Aorta (tissue), 5 donors: ENCODE measurements at places on chromosomes 7 and 10. TPM values are rescaled to one million over a fixed set of nuclear protein-coding genes. Genes with fewer than 3 reads are reported as not detected.

DNA sequence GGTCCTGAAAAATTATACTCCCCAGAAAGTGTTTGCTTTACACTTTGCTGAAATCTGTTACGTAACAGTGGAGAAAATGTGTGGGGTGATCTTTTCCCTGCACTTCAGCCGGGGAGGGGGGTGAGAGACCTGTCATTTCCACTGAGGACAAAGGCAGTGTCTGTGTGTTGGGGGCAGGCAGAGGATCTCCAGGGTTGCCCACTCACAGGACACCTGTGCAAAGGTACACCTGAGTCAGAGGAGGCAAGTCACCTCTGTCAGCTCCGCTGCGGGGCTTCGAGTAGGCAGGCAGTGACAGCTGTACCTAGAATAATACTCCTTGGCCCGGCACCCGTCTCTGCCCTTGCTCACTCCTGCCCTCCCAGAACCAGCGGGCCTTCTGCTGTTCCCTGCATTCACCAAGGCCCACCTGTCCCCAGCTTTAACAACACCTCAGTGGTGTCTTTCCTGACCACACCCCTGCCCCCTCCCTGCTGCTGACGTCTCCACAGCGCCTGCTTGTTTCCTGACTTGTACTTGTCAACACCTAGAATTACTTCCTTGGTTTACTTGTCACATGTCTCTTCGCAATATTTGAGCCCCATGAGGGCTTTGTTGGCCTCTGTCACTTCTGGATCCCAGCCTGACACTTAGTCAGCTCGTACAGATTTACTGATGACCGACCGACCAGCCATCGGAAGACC lies 159.2 kb downstream of the NEURL1 start:
- no peak for DNase-seq

DNA sequence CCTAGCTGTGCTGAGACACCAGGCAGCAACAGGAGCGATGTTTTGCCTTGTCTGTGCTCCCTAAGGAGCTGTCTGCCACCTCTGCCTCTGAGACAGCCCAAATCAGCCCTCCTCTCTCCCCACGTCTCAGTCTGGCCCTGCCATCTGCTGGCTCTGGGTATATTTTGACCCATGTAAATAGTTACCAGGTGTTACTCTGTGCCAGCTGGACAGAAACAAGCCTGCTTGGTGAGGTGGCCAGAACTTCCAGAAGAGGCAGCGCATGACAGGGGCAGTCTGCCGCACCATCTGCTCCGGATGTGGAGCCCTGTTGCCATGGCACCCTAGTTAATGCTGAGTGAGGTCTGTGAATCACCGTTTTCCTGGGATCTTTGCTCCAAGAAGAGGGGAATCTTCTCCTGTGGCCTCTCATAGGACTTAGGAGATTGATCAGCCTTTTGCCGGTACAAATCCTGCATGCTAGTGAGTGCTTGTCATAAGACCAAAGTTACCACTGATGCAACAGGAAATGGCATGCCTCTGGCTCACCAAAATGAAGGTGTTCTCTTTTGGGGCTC lies 31.8 kb downstream of the GSTO2 start:
- DNase-seq, result peak; percentile 91

GRCh38 chr10:104777086-104777799 lies 136.2 kb downstream of the SORCS3 start:
- DNase-seq, result no peak

DNA sequence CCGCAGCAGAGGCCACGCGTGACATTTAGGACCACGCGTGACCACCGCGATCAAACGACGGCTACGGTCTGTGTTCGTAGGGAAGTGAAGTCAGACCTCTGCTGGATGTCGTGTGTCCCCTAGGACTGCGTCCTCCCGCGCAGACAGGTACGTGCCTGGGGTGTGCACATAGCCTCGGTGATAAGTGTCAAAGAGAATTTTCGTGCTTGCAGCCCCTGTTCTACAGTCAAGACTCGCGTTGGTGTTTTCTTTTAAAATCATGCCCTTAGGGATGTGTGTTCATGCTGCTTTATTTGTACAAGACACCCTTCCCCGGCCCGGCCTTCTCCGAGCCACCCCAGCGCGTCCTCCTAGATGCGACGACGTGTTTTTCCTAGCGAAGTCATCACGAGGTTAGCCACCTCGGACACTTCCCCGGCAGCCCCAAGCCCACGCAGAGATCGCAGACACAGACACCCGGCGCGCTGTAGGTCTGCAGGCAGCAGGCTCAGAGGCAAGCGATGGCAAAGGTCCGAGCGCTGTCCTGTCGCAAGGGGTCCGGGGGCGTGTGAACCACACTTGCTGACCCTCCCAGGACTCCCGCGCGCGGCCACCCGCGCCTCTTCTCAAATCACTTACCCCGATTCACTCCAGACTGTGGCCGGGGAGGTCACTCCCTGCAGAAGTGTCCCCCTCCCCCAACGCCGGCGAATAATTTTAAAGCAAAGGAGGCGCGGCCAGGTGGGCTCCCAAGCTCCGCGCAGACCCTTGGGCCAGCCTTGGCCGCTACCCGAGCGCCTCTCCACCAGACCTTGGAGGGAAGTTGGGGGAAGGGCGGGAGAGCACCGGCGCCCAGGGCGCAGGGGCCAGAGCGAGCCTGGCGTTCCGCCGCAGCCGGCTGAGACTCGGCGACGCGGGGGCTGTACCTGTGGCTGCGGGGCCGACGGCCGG lies 552 bp downstream of the MKX start:
- DNase-seq, result peak; percentile 52

DNA sequence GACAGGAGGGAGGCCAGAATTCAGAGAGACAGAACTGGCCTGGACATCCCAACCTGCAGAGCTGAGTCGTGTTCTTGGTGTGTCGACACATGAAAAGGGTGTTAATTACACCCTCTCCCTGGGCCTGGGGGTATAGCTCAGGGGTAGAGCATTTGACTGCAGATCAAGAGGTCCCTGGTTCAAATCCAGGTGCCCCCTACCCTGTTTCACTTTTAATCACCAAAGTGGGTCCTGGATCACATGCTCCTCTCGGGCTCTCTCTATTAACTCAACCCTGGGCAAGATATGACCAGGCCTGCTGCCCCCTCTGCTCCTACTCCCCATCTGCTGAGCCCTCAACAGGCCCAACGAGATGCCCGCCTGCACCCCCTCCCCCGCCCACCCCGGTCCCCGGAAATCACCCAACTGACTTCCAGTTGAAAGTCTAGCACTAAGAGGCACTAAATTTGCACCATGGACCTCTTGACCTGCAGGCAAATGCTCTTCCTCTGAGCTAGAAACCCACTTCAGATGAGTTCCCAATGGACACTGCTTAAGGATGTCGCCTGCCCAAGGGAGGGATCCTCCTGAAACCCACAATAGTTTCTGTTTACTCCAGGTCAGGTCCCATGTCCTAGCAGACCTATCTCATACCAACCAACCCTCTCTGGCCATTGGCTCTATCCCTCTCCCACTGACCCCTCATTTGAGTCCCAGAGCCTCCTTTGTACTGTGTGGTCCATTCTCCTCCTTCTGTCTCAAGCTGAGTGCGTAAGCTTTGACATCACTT lies 137.6 kb downstream of the ZNF467 start:
- DNase-seq, result no peak

GRCh38 chr7:131931370-131931769 lies 374.9 kb upstream of the PODXL start:
- DNase-seq, result no peak

Gene ANXA8L1
- not detected for total RNA-seq

DNA sequence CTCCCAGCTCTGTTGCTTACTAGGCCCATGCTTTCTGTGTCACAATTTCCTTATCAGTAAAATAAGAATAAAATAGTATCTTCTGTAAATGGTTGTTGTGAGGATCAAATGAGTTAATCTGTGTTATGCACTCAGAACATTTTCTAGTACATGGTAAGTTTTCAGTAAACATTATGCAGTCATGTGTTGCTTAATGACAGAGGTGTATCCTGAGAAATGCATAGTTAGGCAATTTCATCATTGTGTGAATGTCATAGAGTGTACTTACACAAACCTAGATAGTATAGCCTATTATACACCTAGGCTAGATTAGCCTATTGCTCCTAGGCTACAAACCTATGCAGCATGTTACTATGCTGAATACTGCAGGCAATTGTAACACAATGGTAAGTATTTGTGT lies 4.4 kb downstream of the PTTG1IP2 start:
- DNase-seq, result no peak

Gene DIP2C
- total RNA-seq, result 38.7 TPM

Gene STEAP1B
- 5.1 TPM for total RNA-seq
